NCI-H460 (cell line): ENCODE measurements at places on chromosomes 6 and 20.
A peak's percentile ranks its signal among the peaks of the same experiment; 100 is the strongest.

DNA sequence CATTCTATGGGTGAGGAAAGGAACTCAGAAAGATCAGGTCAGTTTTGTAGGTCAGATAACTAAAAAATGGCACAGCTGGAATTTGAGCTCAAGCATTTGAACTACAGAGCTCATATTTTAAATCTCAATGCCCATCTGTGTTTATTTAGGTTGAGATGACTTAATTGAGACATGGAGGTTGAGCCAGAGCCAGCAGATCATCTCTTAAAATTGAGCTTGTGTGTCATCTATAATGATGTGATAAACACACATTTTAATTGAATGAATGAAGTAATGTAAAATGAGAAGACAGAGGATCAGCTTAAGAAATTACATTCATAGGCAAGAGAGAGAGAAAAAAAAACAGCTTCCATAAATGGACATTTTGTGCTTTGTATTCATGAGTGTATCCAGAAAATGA, 3.7 kb downstream of the MANEA start:
- no peak for DNase-seq

DNA sequence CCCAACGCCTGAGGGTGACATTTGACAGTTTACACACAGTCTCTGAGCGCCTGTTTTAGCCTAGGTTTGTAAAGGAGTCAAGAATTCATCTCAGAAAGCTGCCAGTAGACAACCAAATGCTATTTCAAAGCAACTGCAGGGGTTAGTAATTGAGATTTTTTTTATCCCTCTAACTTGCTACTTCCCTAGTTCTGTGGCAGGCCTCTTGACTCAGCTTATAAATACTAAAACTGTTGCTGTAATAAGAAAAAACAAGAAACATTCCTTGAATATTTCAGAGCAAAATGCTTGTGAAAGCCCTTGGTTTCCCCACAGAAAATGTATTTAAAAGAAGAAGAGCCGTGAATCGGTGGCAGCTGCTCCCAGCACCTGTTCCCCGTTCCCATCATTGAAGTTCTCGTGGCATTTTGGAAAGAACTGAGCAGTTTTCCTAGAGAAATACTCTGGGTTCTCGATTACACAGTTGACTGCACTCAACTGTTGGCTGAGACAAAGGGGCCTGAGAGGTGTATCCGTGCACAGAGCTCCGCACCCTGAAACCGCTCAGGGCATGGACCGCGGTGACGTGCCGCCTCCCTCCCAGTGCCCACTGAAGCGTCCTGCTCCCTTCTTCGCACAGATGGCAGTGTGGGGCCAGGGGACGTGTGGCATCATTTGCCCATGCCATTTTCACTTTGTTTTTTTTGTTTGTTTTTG, 20.9 kb downstream of the DLL1 start:
- no peak for DNase-seq

- no peak for DNase-seq
These were observed 33.4 kb downstream of the PLN start for GRCh38 chr6:118581489-118581959.

GRCh38 chr6:26235302-26235670, 129.7 kb upstream of the BTN3A2 start:
- no peak for DNase-seq

- no peak for DNase-seq
These were observed 590 bp downstream of the HIVEP2 start for GRCh38 chr6:142944124-142945048.

DNA sequence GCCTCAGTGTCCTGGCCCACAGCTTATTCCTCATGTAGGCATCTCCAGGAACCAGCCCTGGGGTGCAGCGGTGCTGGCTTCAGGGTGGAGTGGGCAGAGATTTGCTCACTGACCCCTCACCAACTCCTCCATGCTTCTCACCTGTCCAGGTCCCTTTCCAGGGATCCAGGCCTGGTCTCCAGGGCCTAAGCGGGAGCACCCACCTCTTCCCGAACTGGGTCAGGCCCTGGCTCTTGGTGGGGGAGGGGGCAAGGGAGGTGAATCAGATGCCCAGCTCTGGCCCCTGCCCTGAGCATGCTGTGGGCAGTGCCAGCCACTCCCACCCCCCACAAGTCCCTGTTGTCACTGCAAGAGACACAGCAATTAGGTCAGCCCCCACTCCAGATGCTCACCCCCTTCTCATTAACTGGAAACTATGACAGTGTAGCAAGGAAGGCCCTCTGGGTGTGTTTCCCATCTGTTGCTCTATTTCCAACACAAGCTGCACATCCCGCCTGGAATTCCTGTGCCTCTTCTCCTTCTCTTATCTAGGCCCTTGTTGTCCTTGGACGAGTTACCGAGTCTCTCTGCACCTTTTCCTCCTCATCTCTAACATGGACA, 37.0 kb downstream of the MDFI start:
- DNase-seq = no peak

GRCh38 chr6:29501106-29501505, 13.3 kb upstream of the MAS1L start:
- no peak for DNase-seq

GRCh38 chr6:117907601-117908245, 659 bp downstream of the SLC35F1 start:
- no peak for DNase-seq

DNA sequence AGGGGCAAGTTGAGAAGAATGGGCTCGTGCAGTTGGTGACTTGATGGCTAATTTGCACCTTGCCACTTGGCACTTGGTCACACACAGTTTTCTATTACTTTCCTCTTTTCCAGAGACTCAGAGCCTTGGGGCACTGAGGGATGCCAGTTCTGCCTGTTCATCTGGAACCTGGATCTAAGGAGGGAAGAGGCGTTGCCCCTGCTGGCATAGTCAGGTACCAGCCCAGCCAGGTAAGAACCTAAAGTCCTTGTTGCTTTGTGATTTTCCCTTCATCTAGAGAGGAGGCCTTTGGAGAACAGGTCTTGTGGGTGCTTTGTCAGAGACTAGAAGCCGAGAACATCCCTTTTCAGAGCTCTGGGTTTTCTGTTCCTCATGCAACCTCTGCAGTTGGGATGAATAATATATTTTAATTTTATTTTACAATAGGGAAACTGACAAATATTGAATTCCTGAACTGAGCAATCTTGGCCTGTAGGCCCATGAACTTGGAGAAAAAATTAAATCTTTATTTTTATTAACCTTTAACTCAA, 11.4 kb downstream of the SYTL3 start:
- no peak for DNase-seq

- DNase-seq = no peak
These were observed 47.3 kb upstream of the STXBP5 start for GRCh38 chr6:147156799-147157382.

DNA sequence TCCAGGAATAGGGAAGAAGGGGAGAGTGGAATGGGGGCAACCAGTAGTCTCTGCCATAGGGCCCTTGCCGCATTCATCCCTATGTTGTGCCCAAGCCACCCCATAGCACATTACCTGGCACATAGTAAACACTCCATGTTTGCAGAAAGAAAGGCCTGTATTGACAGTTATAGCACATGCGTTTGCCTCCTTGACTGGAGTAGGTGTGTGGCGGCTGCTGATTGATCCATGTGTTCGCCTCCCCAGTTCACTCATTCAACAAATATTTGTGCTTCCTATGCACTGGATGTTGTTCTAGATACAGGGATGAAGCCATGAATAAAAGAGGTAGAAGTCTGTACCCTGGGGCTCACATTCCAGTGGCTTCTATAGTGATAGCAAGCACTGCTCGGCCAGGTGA, 19.8 kb upstream of the CCDC167 start:
- no peak for DNase-seq

- DNase-seq = no peak
These were observed 100.1 kb downstream of the ZFAND3 start for GRCh38 chr6:37919417-37920157.

DNA sequence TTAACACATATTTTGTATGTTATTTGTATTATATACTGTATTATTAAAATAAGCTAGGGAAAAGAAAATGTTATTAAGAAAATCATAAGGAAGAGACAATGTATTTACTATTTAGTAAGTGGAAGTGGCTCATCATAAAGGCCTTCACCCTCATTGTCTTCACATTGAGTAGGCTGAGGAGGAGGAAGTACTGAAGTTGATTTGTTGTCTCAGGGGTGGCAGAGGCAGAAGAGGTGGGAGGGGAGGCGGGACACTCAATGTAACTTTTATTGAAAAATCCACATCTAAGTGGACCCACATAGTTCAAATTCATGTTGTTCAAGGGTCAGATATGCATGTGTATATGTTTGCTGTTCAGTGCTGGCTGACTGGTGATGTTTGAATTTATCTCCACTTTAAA, 210.2 kb upstream of the CITED2 start:
- no peak for DNase-seq

DNA sequence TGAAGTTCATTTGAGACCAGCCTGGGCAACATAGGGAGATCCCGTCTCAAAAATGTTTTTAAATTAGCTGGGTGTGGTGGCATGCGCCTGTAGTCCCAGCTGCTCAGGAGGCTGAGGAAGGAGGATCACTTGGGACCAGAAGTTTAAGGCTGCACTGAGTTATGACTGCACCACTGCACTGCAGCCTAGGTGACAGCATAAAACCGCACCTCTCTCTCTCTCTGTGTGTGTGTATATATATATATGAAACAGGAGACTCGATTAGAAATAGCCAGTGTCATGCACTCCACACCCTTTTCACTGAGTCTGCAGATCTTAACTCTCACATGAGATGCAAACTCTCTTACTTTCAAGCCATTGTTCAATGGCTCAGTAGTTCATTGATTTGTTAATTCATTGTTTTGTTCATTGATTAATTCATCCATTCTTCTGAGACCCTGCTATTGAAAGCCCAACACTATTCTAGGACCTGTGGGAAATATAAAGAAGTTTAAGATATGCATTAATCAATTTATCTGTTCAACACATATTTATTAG, 52.4 kb upstream of the MRPS10 start:
- no peak for DNase-seq

- no peak for DNase-seq
These were observed 637.1 kb downstream of the UTRN start for GRCh38 chr6:144922120-144922722.

GRCh38 chr6:24574809-24575208, 71.2 kb downstream of the KIAA0319 start:
- no peak for DNase-seq

GRCh38 chr6:156487877-156488276, 289.3 kb upstream of the ARID1B start:
- DNase-seq = no peak

- no peak for DNase-seq
These were observed 1.5 kb upstream of the GFOD1 start for GRCh38 chr6:13488896-13489237.

GRCh38 chr6:8556370-8557013, 121.1 kb upstream of the SLC35B3 start:
- DNase-seq = peak; percentile 86

GRCh38 chr6:55578537-55579363, at the start of gene HMGCLL1:
TSS of gene HMGCLL1 (minus strand) at chr6:55579192. CDS start at chr6:55579055, 137 bp downstream.
- no peak for DNase-seq

GRCh38 chr20:23658336-23658735, 20.6 kb upstream of the CST3 start:
- no peak for DNase-seq

DNA sequence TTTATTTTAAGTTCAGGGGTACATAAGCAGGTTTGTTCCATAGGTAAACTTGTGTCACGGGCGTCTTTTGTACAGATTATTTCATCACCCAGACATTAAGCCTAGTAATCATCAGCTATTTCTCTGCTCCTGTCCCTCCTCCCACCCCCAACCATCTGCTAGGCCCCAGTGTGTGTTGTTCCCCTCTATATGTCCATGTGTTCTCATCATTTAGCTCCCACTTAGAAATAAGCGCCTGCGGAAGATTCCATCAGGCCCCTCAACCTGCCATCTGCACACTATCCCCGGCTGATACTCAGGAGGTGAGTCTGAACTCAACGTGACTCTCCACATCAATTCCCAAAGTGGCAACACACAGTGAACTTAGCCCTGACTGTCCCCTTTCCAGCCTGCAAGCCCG, 228.0 kb upstream of the SYNDIG1 start:
- no peak for DNase-seq

- DNase-seq = no peak
These were observed 126.1 kb downstream of the ARHGAP18 start for GRCh38 chr6:129583866-129584265.

- DNase-seq = peak; percentile 48
These were observed 30.1 kb downstream of the RIMS4 start for GRCh38 chr20:44780226-44780625.

DNA sequence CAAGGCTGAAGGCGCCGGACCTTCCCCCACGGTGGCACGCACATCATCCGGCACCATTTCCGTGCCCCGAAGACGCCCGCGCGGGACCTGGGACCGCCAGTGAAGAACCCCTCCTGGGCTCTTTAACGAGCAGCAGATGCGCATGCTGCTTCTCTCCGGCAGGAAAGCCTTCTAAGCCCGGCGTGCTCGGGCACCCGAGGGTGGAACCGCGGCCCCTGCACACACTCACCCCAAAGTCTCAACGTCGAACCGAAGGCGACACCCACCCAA, 240 bp downstream of the FOXQ1 start:
- DNase-seq = no peak

GRCh38 chr6:97841763-97842162, 558.7 kb upstream of the MMS22L start:
- no peak for DNase-seq

GRCh38 chr6:117989086-117989485, 82.0 kb downstream of the SLC35F1 start:
- DNase-seq = no peak

- no peak for DNase-seq
These were observed 26.7 kb downstream of the PKIG start for GRCh38 chr20:44609006-44609515.

DNA sequence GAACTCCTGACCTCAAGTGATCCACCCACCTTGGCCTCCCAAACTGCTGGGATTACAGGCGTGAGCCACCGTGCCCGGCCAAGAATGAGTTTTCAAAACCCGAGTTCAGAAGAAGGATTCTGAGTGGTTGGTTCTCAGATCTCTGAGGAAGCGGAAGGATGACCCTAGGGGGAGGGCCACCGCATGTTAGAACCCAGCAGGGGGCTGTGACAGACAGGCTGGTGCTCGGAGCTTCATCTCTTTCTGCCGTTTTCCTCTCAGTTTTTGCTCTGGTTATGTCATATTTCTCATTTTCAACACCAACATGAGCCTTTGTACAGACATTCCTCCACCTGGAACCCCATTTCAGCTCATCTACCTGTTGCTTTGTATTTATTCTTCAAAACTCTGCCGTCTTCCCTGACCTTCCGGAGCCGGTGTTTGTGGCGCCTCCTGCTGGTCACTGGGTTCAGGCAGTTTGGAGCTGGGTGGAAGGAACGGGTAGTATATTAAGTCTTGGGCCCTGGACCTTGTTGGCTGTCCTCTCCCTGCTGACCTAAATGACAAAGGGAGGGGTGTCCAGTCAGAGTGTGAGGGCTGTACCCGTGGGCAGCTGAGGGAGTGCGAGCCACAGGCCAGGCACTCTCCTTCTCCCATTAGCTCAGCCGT, at the start of gene DEFB123:
Gene DEFB123, plus strand, starts transcription at position 621 of the 648 bp plus-strand sequence. CDS start 67 bp downstream, outside the sequence.
- DNase-seq = no peak
